NCI-H2029 (cell line): ENCODE measurements at places on chromosomes 11 and 22.

- DNase-seq, result no peak
Observed at GRCh38 chr11:110242746-110243145, 53.7 kb downstream of the RDX start.

DNA sequence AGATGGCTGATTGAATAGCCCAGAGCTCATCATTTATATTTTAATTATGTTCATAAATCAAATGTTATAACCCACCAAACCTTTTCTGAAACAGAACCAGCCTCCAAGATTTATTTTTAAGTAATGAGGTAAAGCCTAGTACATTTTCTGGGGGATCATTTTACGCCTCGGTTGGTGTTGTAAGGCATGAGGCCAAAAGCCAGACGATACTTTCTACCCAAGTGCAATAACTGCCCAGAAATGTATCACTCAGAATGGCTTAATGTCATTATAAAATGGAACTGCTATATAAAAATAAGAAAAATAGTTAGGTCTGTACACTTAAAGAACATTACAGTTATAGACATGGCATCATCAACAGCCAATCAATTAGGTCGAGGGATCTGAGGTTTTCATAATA lies 283.3 kb downstream of the CADM1 start:
- DNase-seq, result no peak

DNA sequence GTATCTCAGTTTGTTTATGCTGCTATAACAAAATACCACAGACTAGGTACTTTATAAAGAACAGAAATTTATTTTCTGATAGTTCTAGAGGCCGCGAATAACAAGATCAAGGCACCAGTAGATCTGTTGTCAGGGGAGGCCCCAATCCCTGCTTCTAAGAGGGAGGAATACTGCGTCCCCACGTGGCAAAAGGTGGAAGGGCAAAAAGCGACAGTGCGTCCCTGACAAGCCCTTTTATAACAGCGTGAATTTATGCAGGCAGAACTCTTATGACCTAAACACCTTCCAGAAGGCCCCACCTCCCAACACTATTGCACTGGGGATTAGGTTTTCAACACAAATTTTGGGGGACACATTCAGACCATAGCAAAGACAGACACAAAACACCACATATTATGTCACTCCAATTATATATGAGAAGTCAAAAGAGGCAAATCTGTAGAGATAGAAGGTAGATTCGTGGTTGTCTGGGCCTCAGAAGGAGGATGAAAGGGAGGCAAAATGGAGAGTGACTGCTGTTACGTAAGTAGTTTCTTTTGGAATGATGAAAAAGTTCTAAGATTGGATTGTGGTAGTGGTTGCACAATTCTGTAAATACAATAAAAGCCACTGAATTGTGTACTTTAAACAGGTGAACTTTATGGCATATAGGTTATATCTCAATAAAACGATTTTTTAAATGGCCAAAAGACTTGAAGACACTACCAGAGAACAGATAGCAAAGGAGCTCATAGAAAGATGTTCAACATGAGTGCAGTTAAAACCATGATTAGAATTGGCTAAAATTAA lies 30.1 kb upstream of the TNRC6B start:
- no peak for DNase-seq

DNA sequence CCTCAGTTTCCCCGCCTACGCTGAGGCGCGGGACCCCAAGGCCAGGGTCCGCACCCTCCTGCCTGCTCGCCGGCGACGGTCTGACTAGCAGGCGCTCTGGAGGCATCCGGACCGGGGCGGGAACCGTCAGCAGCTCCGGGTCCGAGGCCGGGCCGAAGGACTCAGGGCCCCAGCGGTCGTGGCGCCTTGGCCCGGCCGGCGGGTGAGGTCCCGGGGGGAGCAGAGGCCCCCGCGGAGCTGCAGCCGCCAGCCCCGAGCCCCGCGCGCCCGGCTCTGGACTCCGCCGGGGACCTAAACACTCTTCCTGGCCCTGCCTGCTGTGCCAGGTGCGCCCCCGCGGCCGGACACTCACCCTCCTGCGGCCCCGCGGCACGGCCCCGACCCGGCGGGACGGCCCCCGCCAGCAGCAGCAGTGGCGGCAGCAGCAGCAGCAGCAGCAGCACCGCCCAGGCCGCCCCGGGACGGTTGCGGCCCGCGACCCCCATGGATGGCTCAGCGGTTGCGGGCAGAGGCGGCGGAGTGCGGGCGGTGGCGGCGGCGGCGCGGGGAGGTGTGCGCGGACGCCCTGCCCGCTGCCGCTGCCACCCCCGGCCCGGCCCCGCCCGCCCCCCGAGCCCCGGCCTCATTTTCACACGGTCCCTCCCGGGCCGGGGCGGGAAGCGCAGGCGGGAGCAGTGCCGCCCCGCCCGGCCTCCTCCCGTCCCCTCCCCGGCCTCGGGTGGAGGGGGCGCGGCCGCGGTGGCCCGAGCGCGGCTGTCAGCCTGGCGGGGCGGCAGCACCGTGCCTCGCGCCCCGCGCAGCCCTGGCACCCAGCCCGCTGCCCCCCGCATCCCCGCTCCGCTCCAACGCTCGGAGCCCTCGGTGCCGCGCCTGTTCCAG lies at the start of gene SCUBE2:
SCUBE2 (minus strand) TSS at position 556 of the 879 bp plus-strand sequence; CDS start at position 485, 71 bp downstream.
- no peak for DNase-seq

- DNase-seq, result no peak
Observed at GRCh38 chr11:110338684-110339083, 42.3 kb upstream of the RDX start.

GRCh38 chr11:133901999-133902398 lies 54.8 kb downstream of the IGSF9B start:
- DNase-seq, result no peak
